ENCODE measurements at places on chromosomes 2 and 18. TPM values are rescaled to one million over a fixed set of nuclear protein-coding genes. Genes with fewer than 3 reads are reported as not detected.

The FBLN7 gene
- total RNA-seq = 3.5 TPM

The LRATD1 gene
- 10.5 TPM for total RNA-seq

The MTX2 gene
- total RNA-seq = 73.5 TPM

The HTR2B gene
- 2.8 TPM for total RNA-seq

The HAAO gene
- 1.4 TPM for total RNA-seq

The CRYGA gene
- total RNA-seq = not detected

The HS6ST1 gene
- 25.8 TPM for total RNA-seq

The AUP1 gene
- total RNA-seq = 80.9 TPM

The ZNF519 gene
- total RNA-seq = 1.7 TPM

The SERPINB10 gene
- 0.47 TPM for total RNA-seq

GRCh38 chr18:22088029-22088428, 81.4 kb upstream of the GATA6 start:
- H3K27me3 ChIP-seq = no peaks in the 10 kb centered on the region
- DNase-seq = no peak
- H3K4me3 ChIP-seq = no peak overlapping the region
- H3K27ac ChIP-seq = peak overlapping the region; percentile 60

GRCh38 chr18:13381331-13381730, 162.8 kb downstream of the LDLRAD4 start:
- H3K4me3 ChIP-seq = no peak overlapping the region
- H3K27ac ChIP-seq = peak overlapping the region; percentile 75
- no peaks in the 10 kb centered on the region for H3K36me3 ChIP-seq
- no peaks in the 10 kb centered on the region for H3K27me3 ChIP-seq
- DNase-seq = peak; percentile 57

DNA sequence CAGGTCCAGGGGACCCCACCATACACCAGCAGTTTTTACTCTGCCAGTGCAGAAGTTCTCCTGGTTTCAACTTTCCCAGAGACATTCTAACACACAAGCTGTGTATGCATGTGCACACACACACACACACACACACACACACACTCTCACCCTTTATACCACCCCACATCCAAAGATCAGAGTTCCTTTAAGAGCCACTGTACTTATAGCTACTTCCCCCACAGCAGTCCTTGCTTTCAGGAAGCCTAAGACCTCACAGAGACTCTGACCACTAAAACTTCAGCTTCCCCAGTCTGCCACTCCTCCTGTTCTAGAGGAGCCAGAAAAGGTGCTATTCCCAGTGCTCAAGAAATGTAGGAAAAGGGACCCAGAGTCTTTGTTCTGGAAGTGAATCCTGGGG, 107.8 kb downstream of the ZNF521 start:
- no peak overlapping the region for H3K4me3 ChIP-seq
- H3K27me3 ChIP-seq = no peaks in the 10 kb centered on the region
- H3K4me1 ChIP-seq = peaks cover 11% of the 10 kb centered on the region
- no peaks in the 10 kb centered on the region for H3K36me3 ChIP-seq

GRCh38 chr2:216379977-216380376, 7.7 kb upstream of the MARCHF4 start:
- H3K27me3 ChIP-seq = no peaks in the 10 kb centered on the region
- DNase-seq = no peak
- no peak overlapping the region for H3K27ac ChIP-seq
- no peak overlapping the region for H3K4me3 ChIP-seq
- no peaks in the 10 kb centered on the region for H3K4me1 ChIP-seq
- no peaks in the 10 kb centered on the region for H3K36me3 ChIP-seq

GRCh38 chr2:14256890-14257289, 375.6 kb upstream of the LRATD1 start:
- H3K4me3 ChIP-seq = no peak overlapping the region
- H3K27me3 ChIP-seq = no peaks in the 10 kb centered on the region

- no peak for DNase-seq
- no peaks in the 10 kb centered on the region for H3K27me3 ChIP-seq
- no peaks in the 10 kb centered on the region for H3K4me1 ChIP-seq
- no peak overlapping the region for H3K27ac ChIP-seq
- H3K36me3 ChIP-seq = no peaks in the 10 kb centered on the region
Measured at GRCh38 chr2:179059026-179059700, 9.2 kb upstream of the CCDC141 start.

DNA sequence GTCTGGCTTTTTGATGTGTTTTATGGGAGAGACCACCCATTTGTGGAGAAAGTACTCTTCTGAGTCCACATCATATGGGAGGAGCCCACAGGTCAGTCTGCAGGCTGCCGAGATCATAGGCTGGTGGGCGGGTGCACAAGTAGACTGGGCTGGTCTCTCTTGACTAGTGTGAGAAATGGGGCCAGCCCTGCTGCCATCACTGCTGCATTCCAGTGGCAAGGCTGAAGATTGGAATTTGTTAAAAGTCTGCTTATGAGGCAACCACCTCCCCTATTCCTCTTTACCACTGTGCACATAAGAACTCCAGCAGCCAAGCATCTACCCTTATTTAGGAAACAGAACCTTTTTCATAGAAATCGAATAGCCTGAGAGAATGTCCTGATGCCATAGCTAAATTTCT, 200.7 kb downstream of the DIS3L2 start:
- peaks cover 14% of the 10 kb centered on the region for H3K36me3 ChIP-seq
- H3K4me3 ChIP-seq = no peak overlapping the region
- no peaks in the 10 kb centered on the region for H3K27me3 ChIP-seq
- no peak overlapping the region for H3K27ac ChIP-seq
- H3K4me1 ChIP-seq = no peaks in the 10 kb centered on the region

GRCh38 chr2:46298522-46299353, 1.5 kb downstream of the EPAS1 start:
- H3K4me3 ChIP-seq = peak overlapping the region; percentile 91
- peak overlapping the region; percentile 98 for H3K27ac ChIP-seq
- no peaks in the 10 kb centered on the region for H3K4me1 ChIP-seq
- DNase-seq = peak; percentile 84

GRCh38 chr2:63053081-63053888, 2.7 kb downstream of the OTX1 start:
- H3K36me3 ChIP-seq = no peaks in the 10 kb centered on the region
- peaks cover 70% of the 10 kb centered on the region for H3K4me1 ChIP-seq
- DNase-seq = no peak
- H3K4me3 ChIP-seq = peak overlapping the region; percentile 22
- peaks cover 69% of the 10 kb centered on the region for H3K27me3 ChIP-seq
- H3K27ac ChIP-seq = no peak overlapping the region

GRCh38 chr18:55588111-55588869, at the start of gene TCF4:
TCF4 (minus strand) TSS chr18:55588192; CDS start chr18:55587116, 1,076 bp downstream.
- H3K36me3 ChIP-seq = no peaks in the 10 kb centered on the region
- H3K27ac ChIP-seq = peak within 1 kb of the TSS; percentile 84
- H3K27me3 ChIP-seq = no peaks in the 10 kb centered on the region
- peak within 1 kb of the TSS; percentile 72 for H3K4me3 ChIP-seq
- no peak for DNase-seq
